ENCODE measurements at places on chromosomes 4 and X.

DNA sequence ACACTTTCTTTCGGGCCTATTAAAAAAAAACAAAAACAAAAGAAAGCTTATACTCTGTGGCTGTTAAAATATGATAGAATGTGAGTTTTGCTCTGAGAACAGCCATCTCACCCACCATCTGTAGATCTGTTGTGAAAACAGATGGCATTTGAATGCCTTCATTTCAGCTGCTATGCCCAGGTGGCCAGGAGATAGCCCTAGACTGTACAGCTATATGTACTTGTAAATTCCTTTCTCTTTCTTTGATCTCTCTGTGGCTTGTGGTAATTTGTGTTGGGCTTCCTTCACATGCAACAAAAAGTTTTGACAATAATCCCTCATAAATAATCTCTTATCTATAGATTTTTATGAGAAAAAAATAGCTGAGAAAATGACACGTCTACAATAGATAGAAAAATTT is 38.1 kb downstream of the PNPLA4 start:
- DNase-seq, result no peak

DNA sequence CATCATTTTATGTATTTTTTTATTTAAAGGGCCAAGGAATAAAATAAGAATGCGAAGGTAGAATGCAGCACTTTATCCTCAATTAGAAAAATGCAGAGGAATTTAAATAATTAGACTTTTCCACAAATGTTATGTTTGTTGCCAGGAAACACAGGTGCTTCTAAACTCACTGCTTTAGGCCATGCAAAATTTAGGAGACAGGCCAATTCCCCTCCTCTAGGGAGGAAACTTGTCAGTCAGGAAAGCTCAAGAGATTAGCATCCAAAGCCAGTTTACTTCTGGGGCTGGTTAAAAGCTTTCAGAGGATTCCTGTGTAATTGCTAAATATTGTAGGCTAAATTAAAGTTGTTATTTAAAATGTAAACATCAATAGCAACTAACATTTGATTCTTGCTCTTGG is 124.5 kb downstream of the DMD start:
- DNase-seq, result no peak

DNA sequence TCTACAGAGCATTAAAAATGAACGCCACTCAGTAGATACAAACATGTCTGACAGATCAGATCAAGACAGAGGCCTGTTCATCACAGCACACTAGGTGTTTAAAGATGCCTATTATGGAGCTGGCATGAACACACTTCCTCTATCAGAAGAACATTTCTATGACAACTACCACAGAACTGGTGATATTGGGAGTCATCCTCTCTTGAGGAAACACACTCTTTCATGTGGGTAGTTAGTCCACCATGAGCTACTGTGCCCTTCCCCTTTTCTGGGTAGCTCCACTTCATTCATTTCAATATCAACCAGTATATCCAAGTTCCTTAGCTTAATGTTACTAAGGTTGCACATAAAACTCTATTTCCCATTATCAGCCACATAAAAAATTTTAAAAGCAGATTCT is 46.7 kb downstream of the MAOB start:
- no peak for DNase-seq

DNA sequence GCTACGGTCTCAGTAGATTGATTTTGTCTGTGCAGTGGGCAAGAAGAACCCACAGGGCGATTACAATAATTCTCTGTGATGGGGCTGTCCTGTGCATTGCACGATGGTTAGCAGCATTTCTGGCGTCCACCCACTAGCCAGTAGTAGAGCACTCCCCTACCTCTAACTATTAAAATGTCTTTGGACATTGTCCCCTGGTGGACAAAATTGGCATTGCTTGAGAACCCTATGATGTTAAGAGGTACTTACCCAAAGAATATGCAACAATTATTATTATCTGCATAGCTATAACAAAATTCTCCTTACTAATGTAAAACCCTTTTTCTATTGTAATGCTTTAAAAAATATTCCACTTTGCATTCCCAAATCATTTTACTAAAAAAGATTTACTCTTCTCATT is 109.5 kb upstream of the VCX3A start:
- no peak for DNase-seq

DNA sequence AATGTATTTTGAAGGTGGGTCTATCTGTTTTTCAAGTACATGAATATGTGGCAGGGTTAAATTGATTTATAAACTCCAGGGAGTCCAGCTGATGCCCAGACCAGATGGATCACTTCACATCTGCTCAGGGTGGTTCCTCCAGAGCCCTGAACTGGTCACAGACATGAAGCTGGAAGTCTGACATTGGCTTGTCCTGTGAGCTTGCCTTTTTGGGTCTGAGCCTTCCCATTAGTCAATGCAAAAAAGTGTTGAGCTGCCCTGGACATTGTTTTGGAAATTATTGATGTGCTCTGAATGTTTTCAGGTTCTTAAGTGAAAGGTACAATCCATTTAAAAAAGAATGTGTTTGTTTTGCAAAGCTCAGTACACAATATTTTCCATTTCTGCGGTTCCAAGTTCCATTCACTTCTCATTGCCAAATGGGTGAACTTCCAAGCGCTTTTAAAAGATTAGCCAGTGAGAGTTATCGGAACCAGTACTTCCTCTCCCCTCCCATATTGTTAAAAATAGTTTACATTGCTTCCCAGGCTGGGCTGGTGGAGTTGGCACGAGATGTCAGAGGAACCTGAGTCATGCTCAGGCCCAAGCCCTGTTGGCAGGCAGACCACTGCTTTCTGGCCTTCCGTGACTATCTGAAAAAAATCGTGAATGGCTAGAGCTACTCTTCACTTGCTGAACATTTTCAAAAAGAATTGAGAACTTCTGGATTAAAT is 52.1 kb downstream of the PDGFRA start:
- peak; percentile 48 for DNase-seq

All from hepatocyte (in vitro differentiated cells).